ENCODE measurements at places on chromosomes 2 and 18.

DNA sequence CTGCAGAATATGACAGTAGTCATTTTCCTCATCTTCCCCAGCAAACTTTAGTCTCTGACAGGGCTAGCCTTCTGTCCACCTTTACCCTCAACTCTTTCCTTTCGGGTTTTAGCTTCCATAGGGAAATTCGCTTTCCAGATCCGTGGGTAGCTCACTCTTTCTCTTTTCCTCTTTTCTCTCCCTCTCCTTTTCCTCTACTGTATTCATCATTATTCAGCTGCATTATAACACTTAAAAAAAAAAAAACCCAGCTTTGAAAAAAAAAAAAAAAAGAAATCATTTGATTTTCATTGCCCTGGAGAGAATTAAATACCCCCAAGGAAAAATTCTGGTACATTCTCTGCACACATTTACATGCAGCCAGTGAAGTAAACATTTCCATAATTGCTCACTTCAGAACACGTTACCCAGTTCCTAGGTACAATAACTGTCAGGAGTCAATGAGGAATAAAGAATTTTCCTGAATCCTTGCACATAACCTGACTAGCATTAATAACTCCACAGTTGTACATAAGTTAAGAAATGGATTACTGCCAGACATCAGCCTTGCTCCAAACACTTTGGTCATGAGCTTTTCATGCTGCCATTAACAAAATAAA is 63.5 kb downstream of the ZNF521 start:
- no peak for DNase-seq

DNA sequence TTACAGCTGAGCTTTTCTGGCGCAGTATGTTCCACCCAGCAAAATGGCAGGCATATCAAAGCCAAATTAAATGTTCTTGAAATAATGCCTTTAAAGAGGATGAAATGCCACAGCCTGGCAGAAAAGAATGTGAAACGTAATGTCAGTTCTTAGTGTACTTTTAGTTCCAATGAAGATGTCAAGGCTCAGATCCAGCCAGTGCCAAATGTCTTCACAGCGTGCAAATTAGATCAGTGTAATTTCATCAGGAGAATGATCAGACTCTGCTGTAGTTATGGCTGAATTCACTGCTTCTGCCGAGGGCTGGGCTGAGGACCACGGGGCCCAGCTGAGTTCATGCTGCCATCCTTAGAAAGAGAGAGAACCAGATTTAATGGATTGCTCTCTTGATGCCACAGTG is 78.7 kb upstream of the ITGA4 start:
- no peak for DNase-seq

DNA sequence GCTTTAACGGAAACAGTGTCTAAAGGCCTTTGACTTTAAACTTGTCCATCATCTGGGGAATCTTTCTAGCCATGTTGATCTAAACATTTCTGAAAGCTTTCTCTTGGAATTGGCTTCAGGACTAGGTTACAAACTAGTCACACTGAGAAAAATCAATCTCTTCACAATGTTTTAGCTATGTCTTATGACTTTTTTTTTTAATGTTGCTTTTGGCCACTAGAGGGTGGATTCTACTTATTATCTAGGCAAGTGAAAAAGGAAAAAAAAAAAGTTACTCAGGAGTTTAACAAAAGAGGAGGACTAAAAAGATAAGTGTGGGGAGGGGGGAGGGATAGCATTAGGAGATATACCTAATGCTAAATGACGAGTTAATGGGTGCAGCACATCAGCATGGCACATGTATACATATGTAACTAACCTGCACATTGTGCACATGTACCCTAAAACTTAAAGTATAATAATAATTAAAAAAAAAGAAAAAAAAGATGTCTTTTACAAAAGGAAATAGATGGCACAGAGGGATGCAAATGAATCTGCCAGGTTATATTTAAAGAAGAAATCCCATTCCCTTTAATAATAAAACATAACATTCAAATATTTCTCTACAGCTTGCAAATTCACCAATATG is 160.4 kb upstream of the PID1 start:
- no peak for DNase-seq

DNA sequence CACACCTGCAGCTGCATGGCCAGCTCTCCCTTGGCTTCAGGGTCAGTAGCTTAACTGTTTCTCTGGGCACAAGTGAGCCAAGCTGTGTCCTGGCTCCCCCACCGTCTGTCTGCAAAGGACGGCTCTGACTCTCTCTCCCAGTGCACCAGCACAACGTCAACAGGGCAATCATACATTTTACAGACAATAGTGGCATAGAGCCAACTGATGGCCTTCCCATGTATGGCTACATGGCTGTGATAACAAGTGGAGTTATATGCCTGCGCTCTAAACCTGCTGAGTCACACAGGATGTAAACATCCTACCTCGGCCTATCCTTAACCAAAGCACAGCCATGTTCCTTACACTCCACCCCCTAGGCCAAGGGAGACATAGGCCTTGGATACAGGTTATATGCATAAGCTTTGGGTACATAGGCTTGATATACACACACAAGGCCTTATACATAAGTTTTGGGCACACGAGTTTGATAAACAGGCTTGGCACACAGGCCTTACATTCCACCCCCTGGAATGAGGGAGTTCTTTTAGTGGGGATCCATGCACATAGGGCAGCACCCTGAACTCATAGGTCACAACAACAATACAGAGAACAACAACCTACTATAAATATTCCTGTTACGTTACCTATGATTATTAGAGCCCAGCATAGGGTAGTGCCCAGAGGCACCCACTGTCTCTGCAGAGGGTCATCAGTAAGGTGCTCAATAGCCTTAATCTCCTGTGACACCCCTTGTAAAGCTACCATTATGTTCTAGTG is 17.7 kb downstream of the PHOSPHO2 start:
- no peak for DNase-seq

DNA sequence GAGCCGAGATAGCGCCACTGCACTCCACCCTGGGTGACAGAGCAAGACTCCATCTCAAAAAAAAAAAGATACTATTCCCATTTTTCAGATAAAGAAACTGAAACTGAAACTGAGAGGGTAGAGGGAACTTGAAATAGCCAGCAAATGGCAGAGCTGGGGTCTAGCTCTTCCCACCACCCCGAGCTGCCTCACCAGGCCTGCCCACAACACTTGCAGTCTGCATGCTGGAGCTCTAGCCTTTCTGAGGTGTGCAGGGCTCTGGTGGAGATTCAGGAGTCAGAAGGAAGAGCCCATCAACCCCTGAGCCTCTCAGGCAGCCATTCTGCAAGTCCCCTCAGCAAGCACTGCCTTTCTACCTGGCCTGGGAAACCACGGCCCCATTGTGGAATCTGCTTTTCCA is 14.3 kb downstream of the EDAR start:
- no peak for DNase-seq

- DNase-seq = no peak
These were observed 85.2 kb upstream of the RBBP8 start for GRCh38 chr18:22847867-22848451.

GRCh38 chr2:38394903-38395341 is 17.8 kb upstream of the ATL2 start:
- DNase-seq = no peak

GRCh38 chr2:177029501-177029900 is 183.1 kb upstream of the HNRNPA3 start:
- DNase-seq = no peak

DNA sequence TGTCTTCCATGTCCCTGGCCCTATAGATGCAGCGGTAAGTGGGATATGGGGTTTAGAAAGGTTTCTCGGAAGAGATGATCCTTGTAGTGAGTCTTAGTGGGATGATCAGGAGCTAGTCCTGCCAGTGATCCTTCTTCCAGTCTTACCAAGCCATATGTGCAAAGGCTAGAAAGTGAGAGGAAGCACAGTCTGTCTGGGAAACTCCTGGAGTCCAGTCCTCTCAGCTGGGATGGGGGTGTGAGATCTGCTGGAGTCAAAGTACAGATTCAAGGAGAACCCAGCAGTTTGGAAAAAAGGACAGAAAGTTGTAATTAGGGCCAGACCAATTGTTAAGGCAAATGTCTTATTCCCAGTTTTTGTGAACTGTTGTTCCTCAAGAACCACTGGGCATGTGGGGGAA is 83.3 kb downstream of the LIMS1 start:
- DNase-seq = no peak

DNA sequence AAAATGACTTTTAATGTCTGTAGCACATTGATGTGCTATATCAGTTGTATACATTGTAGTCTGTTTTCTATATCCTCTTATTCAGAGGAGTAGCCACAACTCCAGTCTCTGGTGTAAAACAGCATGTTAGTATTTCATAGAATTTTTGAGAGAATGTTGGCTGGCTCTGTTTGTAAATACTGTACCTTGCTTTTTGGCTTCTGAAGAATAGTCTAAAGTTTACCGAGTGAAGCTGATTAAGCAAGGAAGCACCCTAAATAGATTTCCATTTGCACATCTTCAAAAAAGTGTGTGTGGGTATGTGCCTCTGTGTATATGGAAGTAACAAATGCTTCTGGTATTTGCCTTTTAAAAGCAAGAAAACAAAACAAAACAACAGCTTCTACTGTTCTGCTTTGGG is 50.5 kb downstream of the MAP4K4 start:
- no peak for DNase-seq

DNA sequence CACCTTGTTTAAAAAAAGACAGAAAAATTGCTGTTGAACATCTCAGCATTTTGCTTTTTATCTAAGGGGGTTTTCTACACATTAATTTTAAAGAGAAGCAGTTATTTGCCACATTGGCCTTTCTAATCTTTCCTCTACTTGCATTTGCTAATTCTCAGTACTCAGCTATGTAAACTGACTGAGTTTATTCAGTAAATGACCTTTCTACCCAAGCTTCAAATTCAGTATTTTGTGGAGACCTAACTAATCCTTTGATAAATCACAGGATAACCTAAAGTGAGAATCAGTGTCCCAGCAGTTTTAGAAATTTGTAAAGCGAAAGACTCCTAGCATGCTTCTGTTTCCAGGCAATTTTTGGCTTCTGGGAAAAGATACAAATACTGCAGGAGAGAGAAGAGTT is 288.4 kb downstream of the ASXL3 start:
- no peak for DNase-seq

- DNase-seq = no peak
These were observed 382.3 kb upstream of the NXPH2 start for GRCh38 chr2:139162456-139162855.

DNA sequence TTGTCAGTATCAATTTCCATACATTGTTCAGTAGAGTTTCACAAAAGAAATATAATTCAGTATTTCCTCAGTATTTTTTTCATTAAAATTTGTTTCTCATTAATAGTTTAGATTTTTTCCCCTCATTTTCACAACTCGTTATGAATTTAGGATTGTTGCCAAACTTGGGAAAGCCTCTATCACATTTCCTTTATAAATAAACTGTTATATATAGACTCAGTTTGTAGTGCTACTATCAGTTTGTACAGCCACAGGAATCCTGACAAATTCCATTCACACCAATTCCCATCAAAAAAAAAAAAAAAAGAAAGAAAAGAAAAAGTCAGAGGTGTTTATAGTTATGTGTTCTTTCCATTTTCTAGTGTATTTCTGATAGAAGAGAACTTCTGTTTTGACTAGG is 123.3 kb upstream of the DCC start:
- no peak for DNase-seq

DNA sequence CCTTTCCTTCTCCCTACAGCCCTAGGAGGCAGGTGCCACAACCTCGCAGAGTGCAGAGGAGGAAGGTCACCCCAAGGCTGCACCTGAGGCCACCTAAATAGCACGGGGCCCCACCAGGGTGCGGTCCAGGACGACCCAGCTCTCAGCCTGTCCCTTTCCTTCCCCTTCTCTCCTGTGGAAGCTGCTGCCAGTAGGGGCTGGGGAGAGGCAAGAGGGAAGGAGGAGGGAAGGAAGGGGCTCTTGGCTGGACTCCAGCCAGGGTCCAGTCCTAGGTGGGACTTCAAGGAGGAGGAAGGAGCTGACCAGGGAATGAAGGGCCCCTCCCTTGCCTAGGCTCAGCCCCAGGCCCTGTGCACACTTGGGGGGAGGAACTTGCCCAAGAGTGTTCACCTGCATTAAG is 11.1 kb downstream of the CRACDL start:
- DNase-seq = no peak

GRCh38 chr2:120864981-120865380 is 129.3 kb downstream of the GLI2 start:
- no peak for DNase-seq

DNA sequence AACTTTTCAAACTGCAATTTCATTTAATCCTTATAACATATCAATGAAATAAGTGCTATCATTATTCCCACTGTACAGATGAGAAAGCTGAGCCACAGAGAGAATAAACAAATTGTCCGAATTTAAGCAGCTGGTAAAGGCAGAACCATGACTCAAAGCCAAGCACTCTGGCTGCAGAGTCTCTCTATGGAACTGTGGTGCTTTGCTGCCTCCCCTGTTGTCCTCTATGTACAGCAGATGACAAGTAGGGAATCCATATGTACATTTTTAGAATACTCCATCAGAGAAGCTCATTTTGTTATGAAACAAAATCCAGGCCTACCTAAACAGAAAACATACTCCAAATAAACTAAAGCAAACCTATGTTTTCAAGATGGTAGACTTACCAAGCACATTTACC is 45.1 kb downstream of the FARSB start:
- no peak for DNase-seq

DNA sequence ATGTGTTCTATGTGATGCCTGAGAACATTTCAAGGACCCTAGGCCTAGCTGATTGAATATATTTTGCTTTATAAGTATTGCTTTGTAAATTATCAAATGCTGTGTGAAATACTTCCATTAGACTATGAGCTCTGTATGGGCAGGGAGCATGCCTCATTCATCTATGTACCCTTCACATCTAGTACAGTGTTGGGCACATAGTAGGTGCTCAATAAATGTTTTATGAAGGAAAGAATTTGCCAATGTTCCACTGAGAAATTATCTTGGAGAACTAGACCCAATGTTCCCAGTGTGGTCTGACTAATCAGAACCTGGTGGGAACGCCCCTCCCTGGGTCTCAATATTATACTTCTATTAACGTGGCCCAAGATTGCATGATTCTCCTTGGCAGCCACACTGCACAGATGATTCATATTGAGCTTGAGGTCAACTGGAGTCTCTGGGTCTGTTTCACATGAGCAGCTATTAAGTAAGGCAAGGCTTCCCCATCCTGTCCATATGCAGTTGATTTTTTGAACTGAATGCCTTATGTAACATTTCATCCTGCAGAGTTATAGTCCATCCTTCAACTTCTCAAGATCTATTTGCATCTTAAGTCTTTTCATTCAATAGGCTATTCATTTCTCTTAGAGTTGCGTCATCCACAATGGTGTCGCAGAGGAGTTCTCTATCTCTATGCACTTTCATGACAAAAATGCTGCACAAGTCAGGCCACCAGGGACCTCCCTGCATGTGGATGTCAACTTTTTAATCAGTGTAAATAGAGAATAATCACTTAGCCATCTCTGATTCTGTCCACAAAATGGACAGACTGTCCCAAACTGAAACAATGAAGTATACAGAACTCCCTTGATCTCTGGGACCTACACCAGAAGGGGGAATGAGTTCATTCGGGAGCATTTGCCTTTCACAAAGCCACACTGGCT is 257.6 kb downstream of the CYP26B1 start:
- DNase-seq = no peak

DNA sequence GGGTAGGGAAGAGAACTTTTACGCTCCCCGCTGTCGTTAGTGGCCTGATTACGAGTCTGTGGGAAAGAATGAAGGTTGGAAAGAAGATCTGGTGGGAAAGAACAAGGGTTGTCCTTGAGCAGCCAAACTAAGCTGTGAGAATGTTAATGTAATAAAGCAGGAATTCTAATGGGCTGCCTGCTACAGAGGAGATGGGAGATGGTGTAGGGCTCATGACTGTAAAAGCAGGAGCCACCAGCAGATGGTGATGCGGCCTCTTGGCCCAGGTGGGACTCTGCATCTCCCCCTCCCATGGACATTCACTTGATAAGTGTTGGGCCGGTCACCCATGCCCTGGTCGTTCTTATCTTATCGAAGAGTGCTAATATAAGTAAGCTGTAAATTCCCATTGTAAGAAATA is 150.0 kb downstream of the NEDD4L start:
- no peak for DNase-seq

Data from H1 (cell line).